ENCODE measurements at places on chromosomes 4 and X.
A peak's percentile ranks its signal among the peaks of the same experiment; 100 is the strongest.

GRCh38 chr4:73527196-73527595 lies 45.7 kb downstream of the AFM start:
- no peak for DNase-seq
- no peak overlapping the region for H3K27ac ChIP-seq
- H3K4me1 ChIP-seq, result no peaks in the 10 kb centered on the region
- no peak overlapping the region for H3K4me3 ChIP-seq
- no peaks in the 10 kb centered on the region for H3K27me3 ChIP-seq

GRCh38 chrX:77564823-77565222 lies 117.6 kb downstream of the FGF16 start:
- peaks cover 27% of the 10 kb centered on the region for H3K36me3 ChIP-seq
- no peaks in the 10 kb centered on the region for H3K4me1 ChIP-seq
- no peak overlapping the region for H3K4me3 ChIP-seq
- DNase-seq, result no peak
- no peaks in the 10 kb centered on the region for H3K27me3 ChIP-seq

- no peaks in the 10 kb centered on the region for H3K36me3 ChIP-seq
- H3K27me3 ChIP-seq, result no peaks in the 10 kb centered on the region
- H3K4me1 ChIP-seq, result no peaks in the 10 kb centered on the region
- no peak overlapping the region for H3K4me3 ChIP-seq
- H3K27ac ChIP-seq, result no peak overlapping the region
Measured at GRCh38 chrX:52270453-52271116, 85.9 kb downstream of the MAGED4 start.

DNA sequence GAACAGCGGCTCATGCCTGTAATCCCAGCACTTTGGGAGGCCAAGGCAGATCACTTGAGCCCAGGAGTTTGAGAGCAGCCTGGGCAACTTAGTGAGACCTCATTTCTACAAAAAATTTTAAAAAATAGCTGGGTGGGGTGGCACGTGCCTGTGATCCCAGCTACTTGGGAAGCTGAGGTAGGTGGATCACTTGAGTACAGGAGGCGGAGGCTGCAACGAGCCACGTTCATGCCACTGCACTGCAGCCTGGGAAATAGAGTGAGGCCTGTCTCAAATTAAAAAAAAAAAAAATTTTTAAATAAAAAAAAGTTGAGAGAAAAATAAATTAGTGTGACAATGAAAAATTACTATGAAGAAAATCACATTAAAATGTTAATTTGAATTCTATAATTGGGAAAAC lies 10.5 kb downstream of the VEGFC start:
- H3K27ac ChIP-seq, result no peak overlapping the region
- no peak for DNase-seq
- H3K4me1 ChIP-seq, result no peaks in the 10 kb centered on the region
- no peak overlapping the region for H3K4me3 ChIP-seq
- H3K36me3 ChIP-seq, result no peaks in the 10 kb centered on the region

- H3K27me3 ChIP-seq, result peaks cover 5% of the 10 kb centered on the region
- no peak for DNase-seq
- H3K36me3 ChIP-seq, result no peaks in the 10 kb centered on the region
Measured at GRCh38 chrX:2561456-2561855, 60.7 kb upstream of the DHRSX start.

GRCh38 chr4:105184316-105184980 lies 37.8 kb downstream of the TET2 start:
- H3K27ac ChIP-seq, result peak overlapping the region; percentile 43
- H3K27me3 ChIP-seq, result no peaks in the 10 kb centered on the region
- peaks cover 13% of the 10 kb centered on the region for H3K4me1 ChIP-seq
- DNase-seq, result no peak
- H3K36me3 ChIP-seq, result peaks cover 22% of the 10 kb centered on the region

GRCh38 chrX:12894074-12895030 lies 12.1 kb upstream of the TLR8 start:
- no peaks in the 10 kb centered on the region for H3K27me3 ChIP-seq
- peaks cover 4% of the 10 kb centered on the region for H3K36me3 ChIP-seq
- H3K27ac ChIP-seq, result no peak overlapping the region
- DNase-seq, result peak; percentile 67
- no peak overlapping the region for H3K4me3 ChIP-seq

DNA sequence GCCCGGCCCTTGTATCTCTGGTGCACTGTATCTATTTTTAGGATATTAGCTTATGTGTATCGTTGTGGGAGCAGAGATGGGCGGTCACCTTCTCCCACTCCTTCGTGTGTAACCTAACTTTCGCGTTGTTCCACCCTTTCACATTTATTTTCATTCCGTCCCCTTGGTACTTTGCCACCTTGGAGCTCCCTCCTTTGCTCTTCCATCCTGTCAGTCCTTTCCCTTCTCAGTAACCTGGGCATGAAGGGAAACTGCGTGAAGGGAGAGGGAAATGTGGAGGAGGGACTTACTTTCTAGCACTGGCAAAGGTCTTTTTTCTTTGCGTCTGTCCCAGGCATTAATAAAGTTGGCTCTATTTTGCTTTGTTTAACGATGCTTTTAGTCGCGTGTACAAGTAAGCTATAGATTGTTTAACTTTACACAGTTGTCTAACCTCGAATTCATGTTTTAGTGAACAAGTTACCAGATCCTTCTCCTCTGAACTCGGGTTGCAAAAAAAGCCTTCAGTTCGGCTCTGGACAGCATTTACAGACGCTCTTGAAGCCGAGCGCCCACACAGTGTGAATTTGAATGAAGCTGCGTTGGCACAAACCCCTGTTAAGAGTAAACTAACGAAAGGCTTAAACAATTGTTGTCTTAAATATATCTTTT lies 3.9 kb downstream of the PCDH10 start:
- H3K36me3 ChIP-seq, result peaks cover 10% of the 10 kb centered on the region
- peaks cover 18% of the 10 kb centered on the region for H3K4me1 ChIP-seq
- no peak for DNase-seq
- peaks cover 57% of the 10 kb centered on the region for H3K27me3 ChIP-seq

DNA sequence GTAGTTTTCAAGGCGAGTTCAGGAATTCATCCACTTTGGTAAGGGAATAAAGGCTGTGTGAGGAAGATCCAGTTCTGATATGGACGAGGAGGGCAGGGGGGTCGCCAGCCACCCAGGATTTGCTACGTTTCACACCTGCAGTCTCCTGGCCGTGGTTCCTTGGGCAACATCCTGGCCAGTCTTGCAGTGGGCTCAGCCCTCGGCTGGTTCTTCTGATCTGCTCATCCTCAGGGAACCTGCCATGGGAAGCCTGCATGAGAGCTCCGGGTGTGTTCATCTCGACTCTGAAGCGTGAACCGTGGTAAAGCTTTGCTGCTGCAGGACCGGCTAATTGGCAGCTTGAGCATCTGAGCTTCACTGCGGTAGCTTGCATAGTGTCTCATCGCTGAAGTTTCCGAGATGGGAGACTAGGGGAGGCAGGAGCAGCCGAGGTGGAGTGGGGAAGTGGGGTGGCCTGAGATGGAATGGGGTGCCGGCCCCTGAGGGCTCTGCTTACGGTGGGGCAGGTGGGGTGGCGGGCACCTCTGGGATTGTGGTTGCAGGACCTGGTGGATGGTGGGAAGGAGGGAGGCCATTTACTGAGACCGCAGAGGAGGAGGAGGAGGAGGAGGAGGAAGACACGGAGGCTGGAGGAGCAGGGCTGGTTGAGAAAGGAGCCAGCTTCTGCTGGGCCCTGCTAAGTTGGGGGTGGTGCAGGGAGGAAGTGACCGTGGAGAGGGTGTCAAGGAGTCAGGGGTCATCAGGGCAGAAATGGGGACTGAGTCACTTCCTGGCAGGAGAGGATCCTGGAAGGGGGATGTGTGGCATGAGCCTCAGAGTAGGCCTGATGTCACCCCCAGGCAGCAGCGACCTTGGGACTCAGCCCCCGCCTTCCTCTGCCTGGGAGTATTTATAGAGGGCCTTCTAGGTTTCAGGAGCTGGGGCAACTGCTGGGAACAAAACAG lies 213.1 kb upstream of the PSAPL1 start:
- no peak overlapping the region for H3K27ac ChIP-seq
- DNase-seq, result no peak
- H3K27me3 ChIP-seq, result no peaks in the 10 kb centered on the region
- H3K4me3 ChIP-seq, result no peak overlapping the region
- no peaks in the 10 kb centered on the region for H3K36me3 ChIP-seq

- DNase-seq, result no peak
- no peak overlapping the region for H3K4me3 ChIP-seq
- no peaks in the 10 kb centered on the region for H3K36me3 ChIP-seq
Measured at GRCh38 chrX:19089555-19090040, 32.7 kb downstream of the ADGRG2 start.
